ENCODE measurements at places on chromosomes 11 and 22. TPM values are rescaled to one million over a fixed set of nuclear protein-coding genes. Genes with fewer than 3 reads are reported as not detected.

GRCh38 chr11:120867988-120868387 lies 155.9 kb upstream of the TBCEL start:
- no peaks in the 10 kb centered on the region for H3K4me1 ChIP-seq
- H3K4me3 ChIP-seq: no peak overlapping the region
- no peaks in the 10 kb centered on the region for H3K36me3 ChIP-seq
- no peak overlapping the region for H3K27ac ChIP-seq
- no peak for DNase-seq

DNA sequence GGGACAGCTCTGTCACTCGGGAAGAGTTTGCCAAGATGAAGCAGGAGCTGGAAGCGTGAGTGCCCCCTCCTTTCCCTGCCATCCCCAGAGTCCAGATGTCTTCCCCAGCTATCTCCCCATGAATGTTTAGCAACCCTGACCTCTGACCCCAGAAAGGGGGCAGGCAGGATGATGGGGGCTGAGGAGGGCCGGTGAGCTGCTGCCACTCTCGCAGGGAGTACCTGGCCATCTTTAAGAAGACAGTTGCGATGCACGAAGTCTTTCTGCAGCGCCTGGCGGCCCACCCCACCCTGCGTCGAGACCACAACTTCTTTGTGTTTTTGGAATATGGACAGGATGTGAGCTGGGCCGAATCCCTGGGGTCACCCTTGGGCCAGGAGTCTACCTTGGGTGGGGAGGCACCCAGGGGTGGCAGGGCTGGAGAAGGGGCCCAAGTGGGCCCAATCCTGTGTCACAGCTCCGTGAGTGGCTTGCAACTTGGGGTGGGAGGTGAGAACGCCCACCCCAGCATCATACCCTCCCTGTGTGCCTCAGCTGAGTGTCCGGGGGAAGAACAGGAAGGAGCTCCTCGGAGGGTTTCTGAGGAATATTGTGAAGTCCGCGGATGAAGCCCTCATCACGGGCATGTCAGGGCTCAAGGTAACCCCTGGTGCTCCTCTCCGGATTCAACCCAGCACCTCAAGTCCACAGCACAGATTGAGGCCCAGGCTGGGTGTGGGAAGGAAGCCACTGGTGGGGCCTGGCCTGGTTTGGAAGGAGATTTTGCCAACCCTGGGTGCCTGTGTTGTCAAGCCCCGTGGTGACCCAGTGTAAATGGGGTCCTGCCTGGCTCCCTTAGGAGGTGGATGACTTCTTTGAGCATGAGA lies 7.5 kb downstream of the CFL1 start:
- no peak for DNase-seq
- H3K4me3 ChIP-seq: no peak overlapping the region
- H3K4me1 ChIP-seq: peaks cover 5% of the 10 kb centered on the region
- no peaks in the 10 kb centered on the region for H3K27me3 ChIP-seq
- H3K27ac ChIP-seq: no peak overlapping the region

- no peaks in the 10 kb centered on the region for H3K36me3 ChIP-seq
- no peaks in the 10 kb centered on the region for H3K4me1 ChIP-seq
- no peak for DNase-seq
- H3K27me3 ChIP-seq: no peaks in the 10 kb centered on the region
Observed at GRCh38 chr11:93519179-93519578, 24.0 kb downstream of the SMCO4 start.

- no peak overlapping the region for H3K4me3 ChIP-seq
- H3K27me3 ChIP-seq: no peaks in the 10 kb centered on the region
- H3K27ac ChIP-seq: no peak overlapping the region
- H3K4me1 ChIP-seq: no peaks in the 10 kb centered on the region
- DNase-seq: no peak
Observed at GRCh38 chr11:78893996-78894395, 319.3 kb upstream of the NARS2 start.

DNA sequence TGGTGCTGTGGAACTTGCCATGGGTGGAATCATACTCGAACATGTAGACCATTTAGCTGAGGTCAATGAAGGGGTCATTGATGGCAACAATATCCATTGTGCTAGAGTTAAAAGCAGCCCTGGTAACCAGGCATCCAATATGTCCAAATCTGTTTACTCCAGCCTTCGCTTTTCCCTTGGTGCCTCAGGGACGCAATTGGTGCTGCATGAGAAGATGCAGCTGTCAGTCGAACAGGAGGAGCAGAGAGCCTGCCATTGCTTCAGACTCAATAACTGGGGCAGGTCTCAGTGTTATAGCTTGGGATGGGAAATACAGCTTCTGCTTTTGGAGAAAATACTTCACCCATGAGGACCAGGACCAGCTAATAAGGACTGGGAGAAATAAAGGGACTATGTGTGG lies 5.0 kb upstream of the MCHR1 start:
- no peaks in the 10 kb centered on the region for H3K27me3 ChIP-seq
- DNase-seq: no peak
- no peak overlapping the region for H3K4me3 ChIP-seq
- H3K4me1 ChIP-seq: peaks cover 9% of the 10 kb centered on the region
- H3K27ac ChIP-seq: no peak overlapping the region

CRYBB3 gene
- total RNA-seq: not detected

DNA sequence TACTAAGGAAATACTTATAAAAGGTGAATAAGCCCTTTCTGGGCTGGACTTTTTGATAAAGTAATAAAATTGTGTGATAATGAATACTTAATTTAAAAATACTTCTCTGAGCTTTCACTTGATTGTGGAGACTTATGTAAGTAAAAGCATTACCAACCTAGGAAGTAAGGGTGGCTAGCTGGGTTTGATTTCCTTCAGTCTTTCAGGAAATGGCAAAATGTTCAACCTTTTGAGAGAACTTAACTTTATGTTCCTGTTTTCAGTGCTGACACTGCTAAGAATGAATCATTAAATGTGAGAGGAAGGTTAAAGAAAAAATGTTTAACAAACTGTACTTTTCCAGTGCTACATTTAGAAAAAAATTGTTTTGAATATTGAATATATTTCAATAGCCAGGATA lies 900.3 kb downstream of the METTL15 start:
- DNase-seq: no peak
- no peaks in the 10 kb centered on the region for H3K27me3 ChIP-seq
- H3K4me1 ChIP-seq: no peaks in the 10 kb centered on the region
- no peak overlapping the region for H3K4me3 ChIP-seq
- H3K36me3 ChIP-seq: no peaks in the 10 kb centered on the region

TIMM10 gene
- total RNA-seq: 27.3 TPM

GRCh38 chr11:12172493-12173013 lies 62.2 kb downstream of the MICAL2 start:
- H3K27me3 ChIP-seq: no peaks in the 10 kb centered on the region
- H3K4me3 ChIP-seq: no peak overlapping the region
- no peaks in the 10 kb centered on the region for H3K36me3 ChIP-seq
- H3K27ac ChIP-seq: peak overlapping the region; percentile 32

DNA sequence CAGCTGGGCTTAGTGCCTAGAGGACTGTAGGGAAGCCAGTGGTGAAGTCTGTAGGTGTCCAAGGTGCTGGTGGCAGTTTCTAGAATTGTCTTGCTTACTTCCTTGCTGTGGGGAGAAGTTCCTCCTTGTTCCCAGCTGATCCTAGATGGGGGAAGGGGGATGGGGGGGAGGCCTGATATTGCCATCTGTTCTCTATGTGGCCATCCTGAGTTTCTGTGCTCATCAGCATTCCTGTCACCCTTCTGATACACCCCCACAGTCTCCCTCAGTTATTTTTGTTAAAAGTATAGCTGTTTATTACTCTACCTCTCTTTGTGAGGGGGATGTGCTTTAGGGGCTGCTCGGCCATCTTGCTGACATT lies 36.5 kb downstream of the MADD start:
- DNase-seq: no peak
- H3K36me3 ChIP-seq: peaks cover 83% of the 10 kb centered on the region
- H3K4me1 ChIP-seq: peaks cover 18% of the 10 kb centered on the region
- no peak overlapping the region for H3K4me3 ChIP-seq
- H3K27me3 ChIP-seq: no peaks in the 10 kb centered on the region

GRCh38 chr11:2803186-2804091 lies 82.1 kb downstream of the CDKN1C start:
- no peak overlapping the region for H3K27ac ChIP-seq
- no peak overlapping the region for H3K4me3 ChIP-seq
- no peak for DNase-seq
- no peaks in the 10 kb centered on the region for H3K36me3 ChIP-seq

ZP1 gene
- total RNA-seq: not detected

GRCh38 chr11:5129457-5129877 lies 8.7 kb downstream of the OR52A5 start:
- no peaks in the 10 kb centered on the region for H3K36me3 ChIP-seq
- H3K4me3 ChIP-seq: no peak overlapping the region
- H3K27me3 ChIP-seq: no peaks in the 10 kb centered on the region
- no peak for DNase-seq
- no peak overlapping the region for H3K27ac ChIP-seq
- no peaks in the 10 kb centered on the region for H3K4me1 ChIP-seq

DNA sequence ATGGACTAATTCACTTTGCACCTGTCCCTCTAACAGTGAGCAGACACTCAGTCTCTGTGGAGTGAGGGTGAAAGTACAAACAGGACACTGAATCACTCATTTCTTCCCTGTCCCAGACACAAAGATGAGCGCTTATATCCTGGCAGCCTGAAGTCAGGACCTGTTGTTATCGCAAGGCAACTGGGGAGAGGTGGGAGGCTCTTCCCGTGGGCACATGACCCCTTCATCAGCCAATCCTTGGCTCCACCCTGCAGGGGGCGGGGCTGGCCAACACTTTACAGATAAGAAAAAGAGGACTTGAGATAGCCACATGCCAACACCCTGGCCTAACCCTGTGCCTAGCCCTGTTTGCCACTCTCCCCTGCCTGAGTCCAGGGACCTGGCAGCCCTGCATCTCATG lies 29.5 kb upstream of the TESMIN start:
- DNase-seq: peak; percentile 61
- H3K27me3 ChIP-seq: no peaks in the 10 kb centered on the region
- H3K36me3 ChIP-seq: peaks cover 93% of the 10 kb centered on the region
- H3K4me1 ChIP-seq: no peaks in the 10 kb centered on the region
- no peak overlapping the region for H3K4me3 ChIP-seq
- peak overlapping the region; percentile 55 for H3K27ac ChIP-seq

DNA sequence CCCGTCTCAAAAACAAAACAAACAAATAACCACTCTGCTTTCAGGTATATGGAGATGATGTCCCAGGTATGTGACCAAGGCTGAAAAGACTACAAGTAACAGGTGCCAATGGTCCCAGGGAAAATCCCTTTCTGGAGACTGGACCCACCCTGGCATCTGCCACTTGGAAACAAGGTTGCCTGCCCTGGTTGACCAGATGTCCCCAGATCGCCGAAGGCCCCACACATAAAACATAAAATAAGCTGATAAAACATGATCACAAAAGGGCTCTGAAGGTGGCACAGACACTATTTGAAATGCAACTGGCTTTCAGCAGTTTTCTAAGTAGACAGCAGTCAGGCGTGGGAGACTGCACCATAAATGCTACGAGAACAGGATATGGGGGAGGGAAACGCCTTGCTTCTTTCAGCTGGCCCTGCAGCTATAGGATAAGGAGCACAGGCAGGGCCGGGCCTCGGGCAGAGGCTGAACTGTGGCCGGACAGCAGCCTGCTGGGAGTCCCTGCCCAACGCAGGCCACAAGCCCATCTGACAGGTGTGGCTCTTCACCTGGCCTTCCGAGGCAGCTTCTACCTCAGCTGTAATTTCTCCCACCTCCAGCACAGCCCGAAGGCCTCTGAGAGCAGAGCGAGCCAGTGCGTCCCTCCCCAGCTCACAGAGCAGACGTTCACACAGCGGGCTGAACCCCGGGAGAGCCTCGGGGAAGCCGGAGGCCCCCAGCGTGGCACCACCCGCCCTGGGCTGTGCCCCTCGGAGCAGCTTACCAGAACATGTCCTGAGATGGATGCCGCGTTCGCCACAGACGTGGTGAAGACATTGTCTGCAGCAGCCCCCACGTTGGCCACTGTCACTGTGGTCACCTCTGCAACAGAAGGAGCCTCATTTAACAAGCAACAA lies 4.0 kb downstream of the DEAF1 start:
- H3K4me3 ChIP-seq: no peak overlapping the region
- H3K36me3 ChIP-seq: peaks cover 33% of the 10 kb centered on the region
- DNase-seq: no peak
- no peak overlapping the region for H3K27ac ChIP-seq
- no peaks in the 10 kb centered on the region for H3K27me3 ChIP-seq
- no peaks in the 10 kb centered on the region for H3K4me1 ChIP-seq

DNA sequence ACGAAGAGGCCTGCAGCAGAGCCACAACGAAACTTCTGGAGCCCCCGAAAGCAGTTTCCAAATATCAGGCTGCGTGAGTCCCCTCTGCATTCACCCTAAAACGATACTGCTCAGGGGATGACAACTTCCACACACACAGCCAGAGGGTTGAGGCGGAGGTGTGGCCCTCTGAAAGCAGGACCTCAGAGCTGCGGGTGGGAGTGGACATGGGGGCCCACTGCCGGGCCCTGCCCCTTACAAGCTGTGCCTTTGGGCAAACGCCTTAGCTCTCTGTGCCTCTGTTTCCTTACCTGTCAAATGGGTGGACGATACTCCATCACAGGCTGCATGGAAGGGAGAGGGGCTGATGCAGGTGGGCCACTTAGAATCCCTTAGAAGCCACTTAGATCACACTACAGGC lies 53.1 kb downstream of the TRMU start:
- no peaks in the 10 kb centered on the region for H3K27me3 ChIP-seq
- H3K36me3 ChIP-seq: no peaks in the 10 kb centered on the region
- DNase-seq: no peak

DNA sequence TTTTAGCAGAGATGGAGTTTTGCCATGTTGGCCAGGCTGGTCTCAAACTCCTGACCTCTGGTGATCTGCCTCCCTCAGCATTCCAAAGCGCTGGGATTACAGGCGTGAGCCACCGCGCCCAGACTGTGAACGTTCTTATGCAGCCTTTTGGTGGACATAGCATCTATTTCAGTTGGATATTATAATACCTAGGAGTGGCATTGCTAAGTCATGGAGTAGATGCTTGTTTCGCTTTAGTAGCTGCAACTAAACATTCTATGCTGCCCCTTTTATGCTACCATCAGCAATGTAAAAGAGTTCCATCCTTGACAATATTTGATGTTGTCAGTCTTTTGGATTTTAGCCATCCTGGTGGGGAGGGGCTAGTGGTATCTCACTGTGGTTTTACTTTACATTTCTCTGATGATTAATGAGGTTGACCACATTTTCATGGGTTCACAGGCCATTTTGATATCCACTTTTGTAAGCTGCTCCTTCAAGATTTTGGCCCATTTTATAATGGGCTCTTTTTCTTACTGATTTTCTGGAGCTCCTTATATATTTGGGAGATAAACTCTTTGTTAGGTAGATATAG lies 16.5 kb upstream of the APOBEC3A start:
- H3K27ac ChIP-seq: no peak overlapping the region
- H3K4me3 ChIP-seq: no peak overlapping the region
- DNase-seq: no peak
- H3K27me3 ChIP-seq: no peaks in the 10 kb centered on the region

NXPE4 gene
- not detected for total RNA-seq

All from right atrium auricular region (tissue), 2 donors.